ENCODE measurements at places on chromosomes 6 and 20.

GRCh38 chr6:157383471-157383870 lies 2.5 kb downstream of the ZDHHC14 start:
- DNase-seq = no peak

DNA sequence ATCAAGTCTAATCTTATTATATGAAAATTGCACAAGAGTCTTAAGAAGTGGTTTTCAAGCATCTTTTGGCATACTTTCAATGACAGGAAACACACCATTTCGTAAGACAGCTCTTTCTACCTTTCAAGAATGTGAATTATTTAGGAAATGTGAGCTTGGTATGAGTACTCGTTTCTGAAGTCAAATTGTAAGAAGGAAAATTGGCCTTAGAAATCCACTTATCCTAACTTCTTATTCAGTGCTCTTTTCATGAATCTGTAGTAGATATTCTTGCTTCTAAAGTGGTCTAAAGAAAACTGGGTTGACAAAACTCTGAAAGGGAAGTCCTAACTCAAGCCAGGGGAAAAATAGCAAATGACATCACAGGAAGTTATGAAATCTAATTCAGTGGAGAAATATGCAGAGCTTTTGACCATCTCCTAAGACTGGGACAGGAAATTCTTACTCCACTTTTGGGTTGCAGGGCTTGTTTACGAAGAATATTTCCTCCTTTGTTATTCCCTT lies 38.5 kb upstream of the OGFRL1 start:
- no peak for DNase-seq

- DNase-seq = no peak
Measured at GRCh38 chr6:126041516-126041915, 55.2 kb downstream of the TRMT11 start.

GRCh38 chr6:67933278-67933677 lies 701.8 kb upstream of the ADGRB3 start:
- no peak for DNase-seq

GRCh38 chr20:35603695-35604448 lies 11.8 kb upstream of the SPAG4 start:
- no peak for DNase-seq

- no peak for DNase-seq
Measured at GRCh38 chr20:23155141-23155590, 69.0 kb upstream of the CD93 start.

GRCh38 chr6:142820338-142821051 lies 124.5 kb downstream of the HIVEP2 start:
- DNase-seq = no peak

DNA sequence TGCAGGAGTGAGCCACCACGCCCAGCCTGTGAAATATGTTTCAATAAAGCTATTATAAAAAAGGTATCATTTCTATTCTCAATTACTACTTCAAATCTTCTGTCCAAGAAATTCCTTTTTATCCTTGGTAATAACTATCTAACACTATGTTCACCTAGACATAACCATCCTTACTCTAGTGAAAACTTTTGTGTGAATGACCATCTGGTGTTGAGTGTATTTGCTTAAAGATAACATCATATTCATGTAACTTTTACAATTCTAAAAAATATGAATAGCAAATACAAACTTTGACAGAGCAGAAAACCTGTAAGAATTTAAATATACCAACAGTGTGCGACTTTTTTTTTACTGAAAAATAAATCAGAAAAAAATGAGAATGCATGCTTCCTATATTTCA lies 96.9 kb downstream of the MAP3K5 start:
- DNase-seq = no peak

DNA sequence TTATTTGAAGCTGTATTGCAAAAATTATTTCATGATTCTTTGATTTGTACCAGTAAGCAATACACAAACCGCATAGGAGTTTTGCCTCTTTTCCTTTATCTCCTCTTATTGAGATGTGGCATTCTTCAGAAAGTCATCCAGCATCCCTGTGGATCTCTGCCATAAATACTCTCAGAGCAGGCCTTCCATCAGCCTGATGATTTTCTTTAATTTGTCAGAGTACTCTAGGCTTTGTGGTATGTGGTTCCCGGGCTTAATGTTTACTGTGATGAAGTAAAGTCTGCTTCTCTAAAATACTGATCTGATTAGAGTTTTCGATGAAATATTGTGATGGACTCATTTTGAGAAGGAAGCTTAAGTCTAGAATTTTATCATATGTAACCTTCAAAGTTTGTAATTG lies 31.1 kb upstream of the SLC35D3 start:
- no peak for DNase-seq

DNA sequence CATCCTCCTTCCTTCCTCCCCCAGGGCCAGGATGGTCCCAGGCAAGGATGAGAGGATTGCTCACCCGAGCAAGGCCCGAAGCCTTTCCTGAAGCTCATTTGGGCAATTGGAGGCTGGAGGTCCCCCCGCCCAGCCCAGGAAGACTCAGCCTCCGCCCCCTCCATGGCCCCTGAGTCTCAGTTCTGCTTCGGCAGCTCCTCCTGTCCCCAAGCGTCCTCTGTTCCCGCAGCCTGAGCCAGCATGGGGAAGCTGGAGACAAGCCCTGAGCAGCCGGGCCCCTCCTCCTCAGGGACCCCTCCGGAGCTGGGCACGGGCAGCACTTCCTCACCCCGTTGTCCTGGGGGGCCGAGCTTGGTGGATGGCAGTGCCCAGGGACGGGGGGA lies 26.0 kb downstream of the SLC17A9 start:
- no peak for DNase-seq

DNA sequence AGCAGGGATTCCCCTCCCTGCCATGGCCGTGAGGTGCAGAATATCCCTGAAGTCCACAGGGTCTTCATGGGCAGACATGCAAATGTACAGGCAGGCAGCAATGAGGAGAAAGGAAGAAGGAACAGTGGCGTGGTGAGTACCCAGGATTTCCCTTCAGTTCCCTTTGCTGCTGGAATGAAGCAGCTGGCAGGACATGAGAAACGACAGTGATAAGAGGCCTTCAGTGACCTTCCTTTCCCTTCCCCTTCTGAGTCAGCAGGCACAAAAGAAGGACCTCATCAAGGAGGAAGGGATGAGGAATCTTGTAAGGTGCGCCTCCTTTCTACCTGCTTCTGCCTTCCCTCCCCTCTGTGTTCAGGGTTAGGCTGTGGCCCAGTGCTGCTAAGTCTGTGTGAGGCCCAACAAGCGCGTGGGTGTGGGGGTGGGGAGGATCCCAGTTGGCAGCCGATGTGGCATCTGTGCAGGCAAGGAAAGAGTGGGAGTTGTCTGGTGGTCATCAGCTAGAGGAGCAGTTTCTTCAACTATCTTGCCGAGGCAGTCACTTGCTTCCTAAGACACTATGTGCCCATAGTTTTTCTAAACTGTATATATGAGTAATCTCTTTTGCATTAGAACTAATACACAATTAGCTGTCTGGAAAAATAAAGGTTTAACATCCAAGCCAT lies 29.5 kb upstream of the FBXO9 start:
- DNase-seq = no peak

DNA sequence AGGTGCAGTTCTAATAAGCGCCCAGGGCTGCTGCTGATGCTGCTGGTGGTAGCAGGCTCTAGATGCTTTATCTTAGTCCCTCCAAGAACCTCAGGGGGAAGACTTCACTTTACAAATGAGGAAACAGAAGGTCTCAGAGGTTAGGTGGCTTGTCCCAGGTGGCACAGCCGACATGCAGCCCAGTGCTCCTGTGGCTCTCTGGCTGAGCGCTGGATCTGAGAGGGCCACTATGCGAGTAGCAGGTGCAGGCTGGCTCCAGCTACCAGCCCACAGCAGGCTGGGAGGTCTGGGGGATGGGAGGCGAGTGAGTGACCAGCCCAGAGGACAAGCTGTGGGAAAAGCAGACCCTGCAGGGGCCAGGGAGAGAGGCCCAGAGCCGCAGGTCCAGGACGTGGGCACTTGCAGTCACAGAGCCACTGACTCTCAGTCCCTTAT lies 90.9 kb downstream of the PRND start:
- no peak for DNase-seq

DNA sequence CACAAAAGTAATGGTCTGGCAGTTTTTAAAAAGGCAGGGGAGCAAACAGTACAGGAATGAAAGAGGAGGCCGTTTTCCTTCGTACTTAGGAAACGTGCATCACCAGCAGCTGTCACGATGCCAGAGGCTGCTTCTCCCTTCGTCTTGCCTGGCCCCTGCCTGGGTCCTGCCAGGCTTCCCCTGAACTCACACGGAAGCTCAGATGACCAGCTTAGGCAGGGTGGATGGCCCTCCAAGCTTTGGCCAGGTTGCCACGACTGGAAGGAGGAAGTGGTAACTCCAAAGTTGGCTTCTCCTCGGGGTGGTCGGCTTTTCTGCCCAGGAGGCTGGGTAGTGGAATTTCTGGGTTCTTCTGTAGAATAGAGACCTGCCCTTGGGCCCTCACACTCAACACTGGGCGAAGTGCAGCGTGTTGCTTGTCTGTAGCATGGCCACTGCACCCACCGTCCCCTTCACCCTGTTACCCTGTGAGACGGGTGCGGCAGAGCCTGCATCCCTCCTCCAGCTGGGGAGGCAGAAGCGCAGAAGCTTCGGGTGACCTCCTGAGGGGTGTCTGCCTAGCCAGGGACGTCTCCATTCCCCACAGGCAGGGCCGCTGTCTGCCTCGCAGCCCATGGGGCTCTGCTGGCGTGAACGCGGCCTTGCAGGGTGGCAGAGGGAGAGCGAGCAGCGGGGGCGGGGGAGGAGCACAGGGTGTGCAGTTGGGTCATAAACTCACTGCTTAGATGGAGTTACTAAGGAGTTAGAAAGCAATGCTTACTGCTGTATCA lies 18.4 kb upstream of the RBM38 start:
- DNase-seq = no peak
